Panc1 (cell line): ENCODE measurements at places on chromosomes 7 and 10.

DNA sequence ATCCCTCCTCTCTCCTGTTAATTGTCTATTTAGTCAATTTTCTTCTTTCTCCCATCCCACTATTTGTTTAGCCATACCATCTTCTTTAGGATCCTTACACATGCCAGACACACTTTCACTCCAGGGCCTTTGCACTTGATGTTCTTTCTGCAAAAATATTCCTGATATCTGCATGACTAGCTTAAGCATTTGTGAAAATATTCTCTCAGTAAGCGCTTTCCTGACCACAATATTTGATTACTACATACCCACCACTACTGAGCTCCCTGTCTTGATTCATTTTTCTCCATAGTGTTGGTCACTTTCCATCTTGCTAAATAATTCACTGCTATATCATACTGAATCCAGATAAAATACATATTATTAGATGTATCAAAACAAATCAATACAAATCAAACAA lies 75.1 kb downstream of the SEMA3D start:
- no peak overlapping the region for H3K4me3 ChIP-seq
- H3K4me1 ChIP-seq = no peaks in the 10 kb centered on the region; the same call in 1 of the 2 replicates
- no peak overlapping the region for H3K27ac ChIP-seq
- no peak for DNase-seq
- no peaks in the 10 kb centered on the region for H3K27me3 ChIP-seq

DNA sequence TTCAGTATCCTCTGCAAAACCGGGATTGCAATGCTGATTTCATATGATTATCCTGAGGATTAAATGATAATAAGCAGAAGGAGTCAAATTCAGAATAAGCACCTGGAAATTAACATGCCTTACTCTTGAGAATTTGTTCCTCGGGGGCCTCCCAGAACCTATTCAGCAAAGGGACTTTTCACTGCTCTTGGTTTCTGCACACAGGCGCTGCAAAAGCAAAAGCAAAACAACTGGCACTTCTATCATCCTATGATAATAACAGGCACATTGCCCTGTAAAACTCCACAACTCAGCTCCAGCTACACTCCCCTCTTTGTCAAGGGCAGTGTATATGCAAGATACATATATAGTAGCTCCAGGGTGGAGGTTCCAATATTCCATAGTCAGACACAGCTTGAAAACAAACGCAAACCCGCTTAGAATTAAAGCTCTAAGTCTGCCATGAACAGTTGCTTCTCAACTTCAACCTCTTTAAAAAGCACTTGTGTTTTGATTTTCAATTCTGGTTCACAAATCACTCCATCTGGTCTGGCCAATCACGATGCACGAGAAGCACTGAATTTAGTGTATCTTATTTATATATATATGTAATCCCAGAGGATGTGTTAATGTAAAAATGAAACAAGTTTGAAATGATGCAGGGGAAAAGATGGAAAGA lies 119.9 kb upstream of the PTER start:
- H3K27ac ChIP-seq = no peak overlapping the region
- no peak for DNase-seq
- H3K36me3 ChIP-seq = no peaks in the 10 kb centered on the region
- no peaks in the 10 kb centered on the region for H3K4me1 ChIP-seq
- H3K27me3 ChIP-seq = no peaks in the 10 kb centered on the region
- no peak overlapping the region for H3K4me3 ChIP-seq

- H3K4me3 ChIP-seq = no peak overlapping the region
- no peak for DNase-seq
- no peaks in the 10 kb centered on the region for H3K4me1 ChIP-seq
- H3K27ac ChIP-seq = no peak overlapping the region
- H3K27me3 ChIP-seq = peaks cover 17% of the 10 kb centered on the region
Observed at GRCh38 chr7:35465791-35466336, 212.0 kb upstream of the TBX20 start.

GRCh38 chr10:70364772-70365091 lies 17.7 kb downstream of the LRRC20 start:
- H3K4me1 ChIP-seq = peaks cover 19% of the 10 kb centered on the region
- H3K27ac ChIP-seq = no peak overlapping the region
- H3K27me3 ChIP-seq = no peaks in the 10 kb centered on the region
- no peak overlapping the region for H3K4me3 ChIP-seq
- no peak for DNase-seq

GRCh38 chr7:135260470-135260869 lies 26.8 kb downstream of the STRA8 start:
- H3K36me3 ChIP-seq = no peaks in the 10 kb centered on the region
- DNase-seq = no peak
- H3K27ac ChIP-seq = no peak overlapping the region
- H3K4me3 ChIP-seq = no peak overlapping the region
- no peaks in the 10 kb centered on the region for H3K4me1 ChIP-seq

DNA sequence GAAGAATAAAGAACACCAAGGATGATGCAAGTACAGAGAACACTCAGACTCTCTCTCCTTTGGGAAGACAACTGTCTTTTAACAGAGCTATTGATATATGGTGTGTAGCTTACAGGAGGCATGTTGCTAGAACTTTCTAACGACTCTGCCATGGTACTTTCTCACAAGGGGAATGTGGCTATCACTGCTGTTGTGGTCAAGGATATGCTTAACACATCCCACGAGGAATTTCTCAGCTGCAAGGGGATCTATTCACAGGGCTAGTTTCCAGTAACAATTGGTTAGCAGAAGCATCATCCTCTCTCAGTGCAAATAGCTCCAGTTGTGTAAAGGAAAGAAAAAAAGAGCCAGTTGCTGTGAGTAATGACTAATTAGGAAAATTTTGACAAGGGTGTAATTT lies 826.0 kb downstream of the SORCS1 start:
- no peak overlapping the region for H3K27ac ChIP-seq
- H3K4me1 ChIP-seq = no peaks in the 10 kb centered on the region

- peak within 1 kb of the TSS; percentile 98 for H3K27ac ChIP-seq
- no peaks in the 10 kb centered on the region for H3K27me3 ChIP-seq
- H3K4me3 ChIP-seq = peak within 1 kb of the TSS; percentile 65
- DNase-seq = no peak
Observed at GRCh38 chr7:93921607-93922566, at the start of gene GNG11. GNG11 (plus strand) TSS chr7:93921735; CDS start chr7:93922138, 403 bp downstream.

- H3K4me3 ChIP-seq = no peak overlapping the region
- no peaks in the 10 kb centered on the region for H3K4me1 ChIP-seq
- H3K36me3 ChIP-seq = no peaks in the 10 kb centered on the region
- DNase-seq = no peak
- no peaks in the 10 kb centered on the region for H3K27me3 ChIP-seq
Observed at GRCh38 chr7:137354961-137355360, 11.4 kb upstream of the PTN start.

- no peaks in the 10 kb centered on the region for H3K4me1 ChIP-seq
- H3K36me3 ChIP-seq = no peaks in the 10 kb centered on the region
- no peak overlapping the region for H3K4me3 ChIP-seq
- no peak overlapping the region for H3K27ac ChIP-seq
- no peak for DNase-seq
- H3K27me3 ChIP-seq = no peaks in the 10 kb centered on the region
Observed at GRCh38 chr7:91537260-91538152, 273.3 kb downstream of the FZD1 start.

DNA sequence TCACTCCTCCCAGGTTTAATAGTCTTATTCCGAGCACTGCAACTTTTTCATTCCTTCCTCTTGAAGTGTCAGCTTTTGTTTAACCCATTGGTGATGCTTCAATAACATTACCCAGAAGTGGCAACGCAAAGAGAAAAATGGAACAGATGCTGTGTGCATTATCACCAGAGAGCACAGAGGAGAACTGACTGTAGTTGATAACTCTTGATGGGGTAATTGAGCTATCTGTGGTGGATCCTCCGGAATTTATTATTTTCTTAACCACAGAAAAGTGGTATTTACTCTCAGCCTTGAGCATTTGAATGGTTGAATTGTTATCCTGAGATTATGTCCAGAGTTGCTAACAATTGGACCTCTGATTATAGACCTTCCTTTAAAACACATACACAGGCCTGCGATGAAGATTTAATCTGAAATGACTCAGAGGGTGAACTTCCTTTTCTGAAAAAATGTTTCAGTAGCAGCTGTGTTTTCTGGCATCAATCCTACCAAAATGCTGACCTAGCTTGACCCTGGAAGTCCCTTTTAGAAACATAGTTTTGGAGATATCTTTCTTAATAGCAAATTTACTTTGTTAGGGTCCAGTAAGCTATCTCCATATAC lies 1584.4 kb upstream of the LRRTM3 start:
- no peak for DNase-seq
- no peaks in the 10 kb centered on the region for H3K36me3 ChIP-seq
- H3K27me3 ChIP-seq = no peaks in the 10 kb centered on the region
- H3K4me3 ChIP-seq = no peak overlapping the region

- no peak overlapping the region for H3K27ac ChIP-seq
- H3K27me3 ChIP-seq = no peaks in the 10 kb centered on the region
- H3K4me3 ChIP-seq = no peak overlapping the region
Observed at GRCh38 chr10:36301539-36301938, 659.4 kb upstream of the FZD8 start.

DNA sequence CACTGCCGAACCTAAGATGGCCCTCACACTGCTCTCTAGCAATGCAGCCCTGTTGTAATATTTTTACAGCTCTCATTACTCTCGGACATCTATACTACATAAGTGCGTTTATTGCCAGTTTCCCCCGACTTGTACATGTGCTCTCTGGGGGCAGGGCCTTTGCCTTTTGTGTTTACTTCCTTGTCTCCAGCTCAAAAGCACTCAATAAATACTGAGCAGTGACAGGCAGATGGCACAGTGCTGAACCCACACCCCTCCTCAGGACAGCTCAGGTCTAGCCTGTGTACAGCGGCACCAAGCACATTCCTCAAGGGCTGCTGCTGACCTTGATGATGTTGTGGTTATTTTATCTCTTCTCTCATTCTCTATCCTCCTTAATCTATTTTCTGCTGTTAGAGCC lies 68.0 kb upstream of the ELMO1 start:
- H3K36me3 ChIP-seq = no peaks in the 10 kb centered on the region
- DNase-seq = no peak
- no peak overlapping the region for H3K27ac ChIP-seq

DNA sequence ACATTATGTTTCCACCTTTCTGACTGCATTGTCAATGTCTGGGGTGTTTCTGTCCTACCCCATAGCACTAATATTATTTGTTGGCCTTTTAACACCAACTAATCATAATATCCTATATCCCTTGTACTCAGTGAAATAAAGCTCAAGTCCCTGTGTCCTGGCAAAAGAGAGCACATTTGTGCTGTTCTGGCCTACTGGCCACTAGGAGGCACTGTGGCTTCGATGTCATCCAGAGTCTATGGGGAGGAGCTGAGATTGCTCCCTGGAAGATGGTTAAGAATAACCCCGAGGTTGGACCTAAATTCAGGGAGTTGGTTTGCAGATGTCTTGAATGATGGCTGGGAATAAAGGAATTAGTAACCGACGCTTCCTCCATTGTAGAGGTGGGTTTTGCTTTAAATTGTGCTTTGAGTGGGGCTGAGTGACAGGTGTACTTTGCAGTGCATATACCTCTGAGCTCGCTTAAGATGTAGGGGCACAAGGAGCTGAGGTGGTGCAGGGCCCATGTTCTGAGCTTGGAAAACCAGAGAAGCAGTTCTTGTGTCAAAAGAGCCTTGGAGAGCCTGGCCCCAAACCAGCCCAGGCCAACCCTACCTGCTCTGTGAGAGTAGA lies 191.2 kb upstream of the PRSS1 start:
- H3K36me3 ChIP-seq = no peaks in the 10 kb centered on the region
- no peaks in the 10 kb centered on the region for H3K27me3 ChIP-seq
- no peak overlapping the region for H3K4me3 ChIP-seq
- no peak for DNase-seq

DNA sequence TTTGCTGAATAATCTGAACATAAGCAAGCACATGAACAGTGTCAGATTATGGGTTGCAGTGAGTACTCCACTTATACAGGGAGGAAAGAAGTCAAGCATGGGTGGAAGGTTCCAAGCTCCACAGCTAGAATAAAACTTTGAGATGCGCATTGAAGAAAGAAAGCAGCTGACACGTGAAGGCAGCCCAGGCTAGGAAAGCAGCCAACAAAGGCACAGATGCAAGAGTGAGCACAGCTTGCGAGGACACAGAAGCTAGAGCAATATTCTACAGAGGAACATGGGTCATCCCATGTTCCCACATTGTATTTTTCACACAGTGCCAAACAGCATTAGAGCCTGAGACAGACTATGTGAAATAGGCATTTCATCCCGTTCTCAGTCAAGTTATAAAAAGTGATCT lies 194.6 kb upstream of the TBX20 start:
- peaks cover 9% of the 10 kb centered on the region for H3K27me3 ChIP-seq
- H3K4me1 ChIP-seq = no peaks in the 10 kb centered on the region
- no peak for DNase-seq
- no peak overlapping the region for H3K27ac ChIP-seq

GRCh38 chr7:29432721-29433120 lies 130.9 kb upstream of the PRR15 start:
- H3K4me3 ChIP-seq = no peak overlapping the region
- no peaks in the 10 kb centered on the region for H3K4me1 ChIP-seq
- H3K27me3 ChIP-seq = peaks cover 5% of the 10 kb centered on the region
- no peak for DNase-seq

DNA sequence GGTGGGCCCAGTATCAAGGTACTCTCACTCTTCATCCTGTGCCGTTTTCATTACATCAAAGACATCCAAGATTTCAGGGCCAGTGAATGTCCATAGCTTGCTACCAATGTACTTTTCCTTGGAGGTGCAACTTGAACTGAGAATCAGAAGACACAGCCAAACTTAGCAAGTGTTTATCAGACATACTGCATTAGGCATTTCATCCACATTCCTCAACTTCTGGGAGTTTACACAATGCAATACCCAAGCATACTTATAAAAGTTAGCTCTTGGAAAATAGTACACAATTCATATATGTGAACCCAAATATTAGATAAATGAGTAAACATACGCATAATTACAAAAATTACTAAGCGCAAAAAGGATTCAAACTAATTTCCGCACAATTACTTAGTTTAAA lies 216.3 kb upstream of the RHOBTB1 start:
- H3K4me1 ChIP-seq = no peaks in the 10 kb centered on the region
- H3K36me3 ChIP-seq = no peaks in the 10 kb centered on the region
- no peaks in the 10 kb centered on the region for H3K27me3 ChIP-seq

GRCh38 chr10:10792681-10793080 lies 225.0 kb upstream of the CELF2 start:
- no peak for DNase-seq
- no peak overlapping the region for H3K27ac ChIP-seq
- H3K27me3 ChIP-seq = no peaks in the 10 kb centered on the region
- no peaks in the 10 kb centered on the region for H3K36me3 ChIP-seq
- H3K4me1 ChIP-seq = no peaks in the 10 kb centered on the region

DNA sequence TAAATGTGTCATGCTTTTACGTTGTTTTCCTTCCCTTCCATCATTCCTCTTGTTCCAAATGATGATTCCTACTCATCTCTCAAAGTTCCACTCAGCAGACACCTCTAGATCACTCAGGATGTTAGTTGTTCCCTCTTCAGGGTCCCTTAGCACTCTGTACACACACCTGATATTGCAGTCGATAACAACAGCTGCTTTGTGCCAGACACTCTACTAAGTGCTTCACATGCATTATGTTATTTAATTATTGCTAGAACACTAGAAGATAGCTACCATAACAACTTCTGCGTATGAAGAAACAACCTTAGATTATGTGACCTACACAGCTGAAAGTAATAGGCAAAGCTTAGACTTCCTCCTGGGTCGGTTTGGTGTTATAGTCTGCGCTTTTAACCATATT lies 29.6 kb downstream of the PCBD1 start:
- no peak for DNase-seq
- H3K4me1 ChIP-seq = no peaks in the 10 kb centered on the region
- H3K27me3 ChIP-seq = no peaks in the 10 kb centered on the region
- no peak overlapping the region for H3K27ac ChIP-seq
- peaks cover 17% of the 10 kb centered on the region for H3K36me3 ChIP-seq

GRCh38 chr7:29430279-29430949 lies 133.2 kb upstream of the PRR15 start:
- no peaks in the 10 kb centered on the region for H3K4me1 ChIP-seq
- H3K27ac ChIP-seq = no peak overlapping the region
- no peak overlapping the region for H3K4me3 ChIP-seq
- no peaks in the 10 kb centered on the region for H3K36me3 ChIP-seq
